Activated naive CD8-positive, alpha-beta T cell treated with anti-CD3 and anti-CD28 coated beads, Interleukin-2, amount 10 ng/mL, durations not matched to agents 7 days and 5 days (primary cell): ENCODE measurements at places on chromosomes 7 and 10.

DNA sequence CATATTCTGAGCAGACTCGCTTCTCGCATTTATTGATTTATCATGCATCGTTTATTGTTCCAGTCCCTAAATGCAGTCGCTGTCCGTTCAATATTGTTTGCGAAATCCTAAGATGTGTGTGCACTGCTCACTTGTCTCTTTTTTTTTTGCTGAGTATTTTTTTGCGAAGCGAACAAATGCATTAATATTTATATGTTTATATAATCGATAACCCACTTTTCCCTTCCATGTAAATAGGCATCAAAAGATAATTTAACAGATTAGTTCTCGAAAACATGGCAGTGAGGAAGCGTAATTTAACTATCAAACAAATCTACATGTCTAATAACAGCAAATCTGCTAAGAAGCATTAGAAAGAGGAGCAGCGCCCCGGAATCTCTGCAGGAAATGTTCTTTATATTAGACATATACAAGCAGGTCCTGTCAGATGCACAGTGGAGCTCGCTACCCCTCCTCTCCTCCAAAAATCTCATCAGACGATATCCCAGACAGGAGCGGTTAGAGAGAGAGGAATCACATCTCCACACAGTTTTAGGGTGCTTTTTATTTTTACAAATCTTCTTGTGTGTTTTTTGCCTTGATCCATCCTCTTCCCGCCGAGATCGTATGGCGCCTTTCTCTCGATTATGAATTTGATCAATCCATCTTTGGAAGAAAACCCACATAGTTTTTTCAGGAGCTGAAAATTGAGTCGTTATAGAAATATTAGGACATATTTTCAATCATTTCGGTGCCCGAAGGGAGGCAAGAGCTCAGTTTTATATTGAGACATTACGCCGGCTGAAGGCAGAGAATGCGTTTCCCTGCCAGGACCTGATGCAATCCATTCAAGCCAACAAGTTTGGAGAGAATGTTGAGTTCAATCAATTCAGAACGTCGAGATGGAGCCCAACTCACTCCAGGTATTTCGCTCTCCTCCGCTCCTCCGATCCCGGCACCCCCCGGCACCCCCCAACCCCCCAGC lies at the start of gene ARID5B:
ARID5B (plus strand) TSS at position 871 of the 964 bp plus-strand sequence; CDS start at position 882, 11 bp downstream.
- DNase-seq: peak; percentile 34
- peak within 1 kb of the TSS; percentile 97 for H3K27ac ChIP-seq

- DNase-seq: no peak
- no peak overlapping the region for H3K4me3 ChIP-seq
- H3K27ac ChIP-seq: no peak overlapping the region
- no peaks in the 10 kb centered on the region for H3K36me3 ChIP-seq
- H3K27me3 ChIP-seq: peaks cover 65% of the 10 kb centered on the region
- H3K4me1 ChIP-seq: peaks cover 8% of the 10 kb centered on the region
Measured at GRCh38 chr7:128137181-128137580, 103.9 kb upstream of the LEP start.

GRCh38 chr7:36416251-36416650 lies 26.6 kb downstream of the ANLN start:
- H3K36me3 ChIP-seq: peaks cover 33% of the 10 kb centered on the region
- H3K27ac ChIP-seq: no peak overlapping the region
- no peaks in the 10 kb centered on the region for H3K4me1 ChIP-seq
- H3K4me3 ChIP-seq: no peak overlapping the region

DNA sequence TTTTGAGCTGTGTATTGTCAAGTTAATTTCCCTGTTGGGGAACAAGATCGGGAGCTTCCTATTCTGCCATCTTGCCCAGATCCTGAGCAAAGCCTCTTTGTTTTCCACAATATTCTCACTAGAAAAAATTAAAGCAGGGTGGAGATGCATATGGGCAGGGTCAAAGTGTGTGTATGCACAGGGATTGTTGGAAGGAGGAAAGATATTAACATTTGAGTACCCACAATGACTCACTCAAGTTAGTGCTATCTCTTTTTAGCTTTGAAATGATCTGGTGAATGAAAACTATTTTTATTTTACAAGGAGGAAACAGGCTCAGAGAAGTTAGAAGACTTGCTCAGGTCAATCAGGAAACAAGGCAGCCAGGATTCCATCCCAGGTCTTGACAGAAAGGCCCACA lies 6.7 kb upstream of the BTBD16 start:
- H3K36me3 ChIP-seq: no peaks in the 10 kb centered on the region
- no peak for DNase-seq
- no peak overlapping the region for H3K4me3 ChIP-seq

GRCh38 chr10:88553116-88553752 lies 29.9 kb downstream of the RNLS start:
- peaks cover 2% of the 10 kb centered on the region for H3K4me1 ChIP-seq
- H3K4me3 ChIP-seq: no peak overlapping the region
- H3K36me3 ChIP-seq: no peaks in the 10 kb centered on the region
- no peaks in the 10 kb centered on the region for H3K27me3 ChIP-seq
- no peak overlapping the region for H3K27ac ChIP-seq
- no peak for DNase-seq

GRCh38 chr7:84412161-84412969 lies 217.8 kb upstream of the SEMA3A start:
- peaks cover 2% of the 10 kb centered on the region for H3K27me3 ChIP-seq
- H3K4me3 ChIP-seq: no peak overlapping the region
- DNase-seq: no peak
- H3K4me1 ChIP-seq: no peaks in the 10 kb centered on the region
- H3K27ac ChIP-seq: no peak overlapping the region

GRCh38 chr7:47945261-47946015 lies 2.8 kb downstream of the PKD1L1 start:
- no peak overlapping the region for H3K4me3 ChIP-seq
- no peaks in the 10 kb centered on the region for H3K36me3 ChIP-seq
- DNase-seq: peak; percentile 74
- H3K27me3 ChIP-seq: no peaks in the 10 kb centered on the region
- H3K4me1 ChIP-seq: peaks cover 3% of the 10 kb centered on the region
- H3K27ac ChIP-seq: no peak overlapping the region

- no peak overlapping the region for H3K27ac ChIP-seq
- H3K36me3 ChIP-seq: no peaks in the 10 kb centered on the region
- no peak for DNase-seq
- no peak overlapping the region for H3K4me3 ChIP-seq
- H3K27me3 ChIP-seq: peaks cover 25% of the 10 kb centered on the region
- peaks cover 3% of the 10 kb centered on the region for H3K4me1 ChIP-seq
Measured at GRCh38 chr7:99848420-99849216, 20.8 kb downstream of the CYP3A43 start.

- no peaks in the 10 kb centered on the region for H3K27me3 ChIP-seq
- peaks cover 88% of the 10 kb centered on the region for H3K4me1 ChIP-seq
- H3K27ac ChIP-seq: peak overlapping the region; percentile 97
- no peak for DNase-seq
- H3K4me3 ChIP-seq: peak overlapping the region; percentile 83
Measured at GRCh38 chr10:110865809-110866482, 5.8 kb upstream of the PDCD4 start.

DNA sequence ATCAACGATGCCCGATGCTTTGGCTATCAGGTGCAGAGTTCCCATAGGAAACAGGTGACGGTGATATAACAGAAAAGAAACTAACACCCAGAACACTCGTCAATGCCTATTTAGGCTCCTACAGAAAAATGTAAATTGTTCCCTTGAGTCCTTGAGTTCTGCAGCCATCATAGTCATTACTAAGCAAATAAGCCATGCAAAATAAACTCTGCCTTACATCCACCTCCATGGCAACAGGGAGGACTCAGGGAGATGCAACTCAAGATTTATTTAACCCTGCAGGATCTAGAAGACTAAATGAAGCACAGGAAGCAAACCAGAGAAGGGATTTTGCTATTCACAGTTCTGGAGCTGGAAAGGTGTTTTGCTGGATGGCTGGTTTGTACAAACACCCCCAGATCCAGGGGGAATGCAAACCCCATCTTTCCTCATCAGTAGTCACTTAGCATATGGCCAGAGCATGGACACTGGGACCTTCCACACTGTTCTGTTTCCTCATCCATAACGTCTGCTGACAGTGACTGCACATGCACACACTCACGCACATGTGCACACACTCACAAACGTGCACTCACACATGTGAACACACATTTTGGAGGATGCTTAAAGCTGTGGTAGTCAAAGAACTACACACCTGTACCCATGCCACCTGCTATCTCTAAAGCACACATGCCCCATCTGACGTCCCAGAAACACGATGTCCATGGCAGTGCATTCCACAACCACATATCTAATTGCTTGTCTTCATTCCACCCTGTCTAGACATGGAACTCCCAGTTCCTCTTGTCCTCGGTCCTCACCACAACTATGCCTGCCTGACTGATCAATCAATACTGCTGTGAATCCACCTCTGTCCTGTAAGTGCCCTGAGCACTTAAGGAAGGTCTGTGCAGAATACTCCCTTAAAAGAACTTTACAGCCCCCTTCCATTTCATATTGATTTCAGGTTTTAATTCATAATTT lies 178.2 kb downstream of the COBL start:
- no peak overlapping the region for H3K27ac ChIP-seq
- H3K27me3 ChIP-seq: peaks cover 17% of the 10 kb centered on the region
- H3K4me1 ChIP-seq: peaks cover 14% of the 10 kb centered on the region
- H3K36me3 ChIP-seq: no peaks in the 10 kb centered on the region

GRCh38 chr7:109821156-109821555 lies 1251.5 kb downstream of the DNAJB9 start:
- H3K4me1 ChIP-seq: no peaks in the 10 kb centered on the region
- H3K36me3 ChIP-seq: no peaks in the 10 kb centered on the region
- no peak for DNase-seq
- H3K4me3 ChIP-seq: no peak overlapping the region
- peaks cover 2% of the 10 kb centered on the region for H3K27me3 ChIP-seq
- H3K27ac ChIP-seq: no peak overlapping the region

GRCh38 chr10:51326174-51326573 lies 251.9 kb downstream of the PRKG1 start:
- no peak overlapping the region for H3K27ac ChIP-seq
- no peaks in the 10 kb centered on the region for H3K36me3 ChIP-seq
- H3K27me3 ChIP-seq: no peaks in the 10 kb centered on the region
- H3K4me1 ChIP-seq: no peaks in the 10 kb centered on the region
- no peak for DNase-seq
- no peak overlapping the region for H3K4me3 ChIP-seq

GRCh38 chr7:71560354-71560995 lies 428.5 kb downstream of the GALNT17 start:
- no peak overlapping the region for H3K4me3 ChIP-seq
- DNase-seq: no peak
- H3K4me1 ChIP-seq: no peaks in the 10 kb centered on the region
- H3K36me3 ChIP-seq: no peaks in the 10 kb centered on the region

DNA sequence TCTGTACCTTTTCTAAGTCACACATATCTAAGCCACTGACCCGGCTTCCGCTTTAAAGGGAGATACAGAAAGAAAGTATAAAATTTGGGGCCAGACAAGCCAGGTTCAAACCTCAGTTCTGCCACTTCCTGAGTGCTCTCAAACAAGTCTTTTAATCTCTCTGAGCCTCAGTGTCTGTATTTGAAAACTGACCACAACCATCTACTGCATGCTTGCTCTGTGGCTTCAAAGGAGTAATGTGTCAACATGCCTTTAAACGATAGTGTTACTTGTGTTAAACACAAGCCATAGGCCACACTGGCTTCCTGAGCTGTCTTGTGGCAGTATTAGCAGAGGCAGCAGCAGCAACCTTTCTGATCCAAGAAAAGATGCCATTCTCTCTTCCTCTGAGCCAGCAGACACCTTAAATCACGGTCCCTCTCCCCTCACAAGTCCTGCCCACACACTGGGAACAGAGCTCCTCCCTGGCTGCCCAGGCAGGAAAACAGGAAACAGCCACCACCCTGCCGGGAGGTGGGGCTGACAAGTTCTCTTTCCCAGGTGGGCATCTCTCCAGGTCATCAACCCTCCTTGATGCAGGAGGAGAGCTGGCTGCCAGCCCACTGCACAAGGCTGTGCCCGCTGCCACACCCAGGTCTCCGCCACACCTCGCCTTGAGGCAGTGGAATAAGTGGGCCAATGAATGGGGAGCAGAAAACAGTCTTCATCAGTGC lies 10.7 kb downstream of the HIP1 start:
- H3K27me3 ChIP-seq: no peaks in the 10 kb centered on the region
- peaks cover 22% of the 10 kb centered on the region for H3K4me1 ChIP-seq
- peak overlapping the region; percentile 73 for H3K4me3 ChIP-seq
- H3K27ac ChIP-seq: peak overlapping the region; percentile 78
- H3K36me3 ChIP-seq: peaks cover 1% of the 10 kb centered on the region
- peak; percentile 53 for DNase-seq

- H3K4me3 ChIP-seq: no peak overlapping the region
- DNase-seq: no peak
- H3K27me3 ChIP-seq: no peaks in the 10 kb centered on the region
- H3K4me1 ChIP-seq: peaks cover 34% of the 10 kb centered on the region
Measured at GRCh38 chr7:24879291-24879690, 100.7 kb downstream of the OSBPL3 start.

DNA sequence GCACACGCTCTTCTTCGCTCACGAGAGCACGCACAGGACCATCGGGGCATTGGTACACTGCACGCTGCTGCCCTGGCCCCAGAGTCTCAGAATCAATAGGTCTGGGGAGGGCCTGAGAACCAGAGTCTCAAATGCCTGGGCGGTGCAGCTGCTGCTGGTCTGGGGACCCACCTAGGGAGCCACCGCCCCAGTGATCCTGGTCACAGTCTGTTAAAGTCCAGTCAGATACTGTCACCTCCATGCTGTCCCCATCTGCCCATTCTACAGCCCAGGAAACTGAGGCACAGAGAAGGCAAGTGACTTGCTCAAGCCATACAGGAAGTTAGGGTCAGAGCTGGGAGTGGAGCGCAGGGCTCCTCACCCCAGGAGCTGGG lies 38.0 kb downstream of the ZCCHC24 start:
- peaks cover 4% of the 10 kb centered on the region for H3K4me1 ChIP-seq
- H3K27me3 ChIP-seq: peaks cover 6% of the 10 kb centered on the region

DNA sequence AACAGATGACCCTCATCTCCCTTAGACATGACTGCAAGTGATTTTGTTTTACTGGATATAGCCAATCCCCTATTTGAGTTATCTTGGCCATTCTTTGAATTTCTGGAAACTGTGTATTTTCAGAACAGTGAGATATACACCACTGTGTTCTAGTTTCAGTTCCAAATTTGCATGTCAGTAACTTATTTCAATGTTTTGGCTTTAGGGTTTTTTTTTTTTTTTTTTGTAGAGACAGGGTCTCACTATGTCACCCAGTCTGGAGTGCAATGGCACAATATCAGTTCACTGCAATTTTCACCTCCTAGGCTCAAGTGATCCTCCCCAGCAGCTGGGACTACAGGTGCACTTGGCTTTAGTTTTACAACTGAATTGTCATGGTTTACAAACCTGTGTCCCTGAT lies 67.2 kb downstream of the ATAD1 start:
- H3K27me3 ChIP-seq: no peaks in the 10 kb centered on the region
- H3K4me3 ChIP-seq: no peak overlapping the region
- peaks cover 25% of the 10 kb centered on the region for H3K36me3 ChIP-seq
- H3K27ac ChIP-seq: no peak overlapping the region
- H3K4me1 ChIP-seq: peaks cover 1% of the 10 kb centered on the region

DNA sequence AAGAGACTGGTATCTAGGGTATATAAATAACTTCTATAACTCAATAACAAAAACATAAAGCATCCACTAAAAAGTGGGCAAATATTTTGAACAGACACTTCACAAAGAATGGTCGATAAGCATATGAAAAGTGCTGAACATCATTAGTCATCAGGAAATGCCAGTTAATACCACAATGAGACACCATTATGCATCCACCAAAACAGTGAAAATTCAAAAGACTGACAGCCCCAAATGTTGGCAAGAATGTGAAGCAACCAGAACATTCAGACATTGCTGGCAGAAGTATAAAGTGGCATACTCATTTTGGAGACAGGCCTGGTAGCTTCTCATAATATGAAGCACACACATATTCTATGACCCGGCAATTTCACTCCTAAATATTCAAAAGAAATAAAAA lies 26.5 kb upstream of the GSAP start:
- H3K27ac ChIP-seq: no peak overlapping the region
- H3K4me3 ChIP-seq: no peak overlapping the region
- peaks cover 3% of the 10 kb centered on the region for H3K27me3 ChIP-seq
- H3K36me3 ChIP-seq: no peaks in the 10 kb centered on the region
- no peak for DNase-seq
